Immature natural killer cell (primary cell): ENCODE measurements at places on chromosomes 11 and 22.

DNA sequence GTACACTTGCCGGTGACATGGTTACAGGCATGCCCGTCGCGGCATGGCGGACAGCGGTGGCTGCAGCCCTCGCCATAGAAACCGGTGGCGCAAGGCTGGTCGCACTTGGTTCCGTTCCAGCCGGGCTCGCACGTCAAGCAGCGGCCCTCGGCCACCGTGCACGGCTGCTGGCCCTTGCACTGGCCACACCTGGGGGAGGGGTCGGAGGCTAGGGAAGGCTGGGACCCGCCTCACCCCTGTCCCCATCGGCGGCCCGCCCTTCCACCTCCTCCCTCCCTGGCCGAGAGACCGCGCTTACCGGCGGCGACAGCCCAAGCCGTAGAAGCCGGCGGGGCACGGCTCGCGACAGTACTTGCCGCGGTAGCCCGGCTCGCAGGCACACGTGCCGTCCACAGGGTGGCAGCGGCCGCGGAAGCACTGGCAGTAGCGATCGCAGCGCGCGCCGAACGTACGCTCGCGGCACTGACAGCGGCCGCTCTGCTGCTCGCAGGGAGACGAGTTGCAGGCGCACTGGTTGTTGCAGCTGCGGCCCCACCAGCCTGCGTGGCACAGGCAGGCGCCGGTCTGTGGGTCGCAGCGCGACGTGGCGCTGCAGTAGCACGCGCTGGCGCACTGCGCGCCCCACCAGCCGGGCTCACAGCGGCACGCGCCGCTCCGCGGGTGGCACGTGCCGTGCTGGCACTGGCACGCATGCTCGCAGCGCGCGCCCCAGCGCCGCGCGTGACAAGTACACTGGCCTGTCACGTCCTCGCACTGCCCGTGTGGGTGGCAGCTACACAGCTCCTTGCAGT is 6.7 kb downstream of the SCARF2 start:
- DNase-seq: peak; percentile 35

- no peak for DNase-seq
Observed at GRCh38 chr22:38177926-38178604, 3.6 kb downstream of the PLA2G6 start.

GRCh38 chr22:39267974-39268373 is 23.2 kb upstream of the PDGFB start:
- no peak for DNase-seq

- no peak for DNase-seq
Observed at GRCh38 chr22:41964112-41964491, 5.1 kb upstream of the SEPTIN3 start.

GRCh38 chr22:36439481-36440271 is 41.8 kb downstream of the TXN2 start:
- no peak for DNase-seq

DNA sequence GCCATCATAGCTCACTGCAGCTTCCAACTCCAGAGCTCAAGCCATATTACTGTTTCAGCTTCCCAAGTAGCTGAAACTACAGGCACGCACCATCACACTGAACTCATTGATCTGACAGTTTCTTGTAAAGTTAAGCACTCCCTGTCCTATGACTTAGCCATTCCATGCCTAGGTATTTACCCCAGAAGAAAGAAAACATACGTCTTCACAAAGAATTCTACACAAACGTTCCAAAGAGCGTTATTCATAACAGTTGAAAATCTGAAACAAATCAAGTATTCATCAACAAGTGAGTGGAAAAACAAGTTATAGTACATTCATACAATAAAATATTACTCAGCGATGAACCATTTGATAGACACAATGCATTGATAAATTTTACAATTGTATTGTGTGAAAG is 7.8 kb upstream of the NLRP10 start:
- no peak for DNase-seq

GRCh38 chr11:119380827-119381180 is 686 bp downstream of the USP2 start:
- no peak for DNase-seq

GRCh38 chr11:46285594-46286033 is 8.2 kb downstream of the CREB3L1 start:
- no peak for DNase-seq

- no peak for DNase-seq
Observed at GRCh38 chr11:34411791-34412190, 26.9 kb upstream of the CAT start.

DNA sequence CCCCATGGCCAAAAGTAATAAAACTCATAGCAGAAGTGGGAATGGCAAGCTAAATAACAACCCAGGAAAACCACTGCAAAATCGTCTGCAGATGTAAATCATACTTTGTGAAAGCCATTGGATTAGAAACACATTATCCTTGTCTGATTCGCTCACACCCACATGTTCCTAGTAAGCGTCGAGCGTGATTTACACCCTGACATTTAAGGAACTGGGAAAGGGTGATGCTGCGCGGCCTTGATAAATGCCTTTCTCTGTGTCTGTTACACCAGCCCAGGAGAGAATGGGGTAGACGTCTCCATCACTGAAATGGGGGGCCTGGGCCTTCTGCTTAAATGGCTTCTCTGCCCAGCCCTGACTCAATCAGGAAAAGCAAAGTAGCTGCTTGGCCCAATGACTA is 162.7 kb downstream of the NTM start:
- no peak for DNase-seq

DNA sequence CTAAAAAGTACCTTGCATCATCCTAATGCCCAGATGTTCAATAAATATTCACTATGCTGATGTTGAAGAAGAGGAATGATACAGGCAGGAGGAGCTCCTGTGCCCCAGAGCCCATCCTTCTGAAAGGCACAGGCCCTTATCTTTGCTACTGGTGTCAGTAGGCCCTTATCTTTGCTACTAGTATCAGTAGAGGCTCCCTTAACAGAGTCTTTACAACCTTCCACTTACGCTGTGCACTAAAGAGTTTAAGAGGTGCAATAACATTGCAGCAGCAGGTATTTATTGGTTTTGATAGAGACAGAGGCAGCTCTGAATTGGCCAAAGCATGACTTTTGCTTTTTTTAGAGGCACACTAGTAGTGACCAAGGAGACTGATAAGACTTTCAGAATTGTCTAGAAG is 174.4 kb downstream of the TENM4 start:
- no peak for DNase-seq

- no peak for DNase-seq
Observed at GRCh38 chr11:59009661-59010060, 70.4 kb downstream of the GLYATL1 start.

- no peak for DNase-seq
Observed at GRCh38 chr11:748007-748359, 719 bp downstream of the TALDO1 start.

GRCh38 chr11:26112264-26112663 is 219.7 kb upstream of the ANO3 start:
- DNase-seq: no peak

DNA sequence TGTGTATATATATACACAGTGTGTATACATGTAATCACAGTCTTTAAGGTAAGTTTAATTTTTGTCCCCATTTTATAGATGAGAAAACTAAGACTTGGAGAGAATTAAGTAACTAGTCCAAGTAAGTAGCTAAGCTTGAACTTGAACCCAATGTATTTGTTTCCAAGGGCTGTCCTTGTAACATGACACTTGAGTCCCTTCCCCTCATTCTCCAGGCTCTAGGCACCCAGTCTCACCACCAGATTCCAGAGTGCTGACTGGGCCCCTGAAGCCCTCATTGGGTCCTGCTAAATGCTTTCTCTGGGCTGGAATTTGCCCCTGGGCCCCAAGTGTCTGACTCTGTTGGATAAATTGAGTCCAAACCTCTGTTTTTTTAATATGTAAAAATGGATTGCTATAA is 45.5 kb downstream of the ADM start:
- no peak for DNase-seq

DNA sequence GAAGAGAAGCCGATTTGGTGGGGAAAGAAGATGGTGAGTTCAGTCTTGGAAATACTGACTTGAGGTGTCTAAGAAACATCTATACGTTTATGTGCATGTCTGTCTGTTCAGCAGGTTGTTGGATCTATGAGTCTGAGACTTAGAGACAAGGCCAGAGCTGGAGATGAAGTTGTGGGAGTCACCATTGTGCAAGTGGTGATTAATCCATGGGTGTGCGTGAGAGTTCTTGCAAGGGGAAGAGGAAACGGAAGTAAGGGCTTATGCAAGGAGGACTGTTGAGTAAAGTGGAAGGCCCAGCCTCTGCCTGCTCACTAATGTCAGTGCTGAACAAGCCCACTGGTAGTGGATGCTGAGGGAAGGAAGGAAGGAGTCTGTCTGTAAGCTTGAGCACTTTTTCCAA is 9.7 kb downstream of the TMEM45B start:
- DNase-seq: no peak

DNA sequence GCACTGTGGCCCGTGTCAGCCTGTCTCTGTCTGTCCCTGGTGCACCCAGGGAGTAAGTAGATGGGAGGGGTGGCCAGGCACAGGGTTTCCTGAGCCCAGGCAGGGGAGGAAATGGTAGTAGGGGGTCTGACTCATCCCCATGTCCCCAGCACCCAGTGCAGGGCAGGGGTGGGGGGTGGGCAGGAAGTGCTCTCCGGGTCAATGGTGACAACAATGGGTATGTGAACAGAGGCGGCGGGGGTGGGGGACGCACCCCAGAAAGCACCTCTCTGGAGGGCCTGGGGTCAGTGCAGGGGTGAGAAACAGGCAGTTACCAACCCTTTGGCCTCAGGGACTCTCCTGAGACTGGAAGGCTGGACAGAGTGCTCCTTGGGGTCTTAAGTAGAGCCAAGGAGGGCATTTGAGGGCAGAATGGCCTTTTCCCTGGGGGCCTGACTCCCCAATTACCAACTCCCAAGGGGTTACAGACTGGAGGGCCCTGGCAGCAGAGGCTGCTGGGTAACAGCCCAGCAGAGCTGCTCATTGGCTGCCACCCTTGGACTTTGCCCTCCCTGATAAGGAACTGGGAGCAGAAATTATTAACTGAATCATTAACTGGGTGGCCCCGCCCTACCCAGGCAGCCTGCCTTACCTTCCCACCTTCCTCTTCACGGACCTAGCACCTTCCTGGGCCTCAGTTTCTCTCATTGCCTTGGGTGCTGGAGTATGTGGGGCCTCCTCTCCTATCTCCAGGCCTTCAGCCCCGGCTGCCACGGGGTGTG is 4.2 kb downstream of the MYRF start:
- peak; percentile 35 for DNase-seq

DNA sequence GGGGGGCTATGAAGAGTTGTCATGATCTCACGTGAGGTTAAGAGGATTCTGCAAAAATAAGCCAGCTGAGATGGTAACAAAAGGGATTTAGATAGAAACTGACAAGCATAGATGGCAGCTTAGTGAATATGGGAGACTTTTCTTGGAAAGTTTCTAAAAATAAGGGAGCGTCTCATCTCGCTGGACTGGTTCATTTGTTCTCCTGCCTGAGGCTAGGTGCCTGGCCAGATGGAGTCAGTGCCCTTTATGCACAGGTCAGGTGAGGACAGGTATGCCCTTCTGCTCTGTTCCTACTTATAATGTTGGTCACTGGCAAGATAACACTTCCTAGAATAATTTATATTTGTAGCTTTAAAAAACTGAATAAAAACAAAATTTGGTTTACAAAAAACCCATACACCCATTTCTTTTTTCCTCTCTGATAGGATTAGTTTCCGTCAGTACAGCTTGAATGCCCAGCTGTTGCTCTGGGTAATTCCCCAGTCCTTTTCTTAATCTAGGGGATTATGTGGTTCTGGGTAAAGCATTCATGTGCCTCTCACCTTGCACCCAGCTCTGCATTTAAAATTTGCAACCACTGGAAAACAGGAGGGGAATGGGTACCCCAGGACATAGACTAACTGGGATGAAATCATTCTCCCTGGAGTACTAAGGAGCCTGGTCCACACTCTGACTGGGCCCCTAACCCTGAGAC is 90.0 kb downstream of the AMOTL1 start:
- no peak for DNase-seq

DNA sequence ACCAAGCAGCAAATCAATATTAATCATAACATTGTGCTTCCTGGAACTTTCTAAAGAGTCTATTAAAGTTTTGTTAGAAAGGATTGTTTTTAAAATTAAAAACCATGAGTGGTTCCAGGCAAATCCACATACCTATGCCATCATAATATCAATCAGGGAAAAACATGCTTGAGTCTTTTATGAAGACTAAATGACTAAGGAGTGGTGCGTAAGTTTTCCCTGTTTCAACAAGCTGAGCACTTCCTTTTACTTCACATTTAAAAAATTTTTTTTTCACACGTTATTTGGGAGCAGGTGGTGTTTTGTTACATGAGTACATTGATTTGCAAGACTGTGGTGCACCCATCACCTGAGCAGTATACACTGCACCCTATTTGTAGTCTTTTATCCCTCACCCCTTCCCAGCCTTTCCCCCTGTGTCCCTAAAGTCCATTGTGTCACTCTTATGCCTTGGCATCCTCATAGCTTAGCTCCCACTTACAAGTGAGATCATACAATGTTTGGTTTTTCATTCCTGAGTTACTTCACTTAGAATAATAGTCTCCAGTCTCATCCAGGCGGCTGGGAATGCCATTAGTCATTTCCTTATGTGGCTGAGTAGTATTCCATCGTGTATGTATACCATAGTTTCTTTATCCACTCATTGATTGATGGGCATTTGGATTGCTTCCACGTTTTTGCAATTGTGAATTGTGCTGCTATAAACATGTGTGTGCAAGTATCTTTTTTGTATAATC is 1190.3 kb upstream of the RAG2 start:
- no peak for DNase-seq

GRCh38 chr11:64667154-64667745 is 55.7 kb downstream of the NRXN2 start:
- no peak for DNase-seq

DNA sequence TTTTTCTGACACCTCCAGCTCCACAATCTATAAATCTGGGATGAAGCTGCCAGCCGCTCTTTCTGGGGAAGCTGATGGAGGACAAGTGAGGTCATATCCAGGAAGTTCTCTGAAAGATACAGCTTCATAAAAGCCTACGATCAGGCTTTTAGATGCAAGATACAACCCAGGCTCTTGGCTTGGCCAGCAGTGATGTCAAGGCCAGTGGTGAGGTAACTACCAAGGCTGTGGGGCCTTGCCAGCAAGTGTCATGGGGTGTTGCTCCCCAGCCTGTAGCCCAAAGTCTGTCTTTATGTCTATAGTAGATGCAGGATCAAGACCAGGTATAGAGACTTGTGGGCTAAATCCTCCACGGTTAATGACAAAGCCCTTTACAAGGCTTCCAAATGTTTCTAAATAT is 70.1 kb upstream of the TIMP3 start:
- DNase-seq: no peak

- DNase-seq: no peak
Observed at GRCh38 chr11:133892584-133893380, 47.5 kb upstream of the SPATA19 start.

- no peak for DNase-seq
Observed at GRCh38 chr22:22042009-22042408, 59.4 kb upstream of the TOP3B start.

- no peak for DNase-seq
Observed at GRCh38 chr11:78474451-78474850, 56.8 kb upstream of the GAB2 start.

GRCh38 chr22:42432818-42433217 is 615 bp upstream of the NFAM1 start:
- DNase-seq: no peak

GRCh38 chr11:86863476-86863875 is 63.1 kb downstream of the PRSS23 start:
- no peak for DNase-seq
